Stimulated activated CD8-positive, alpha-beta memory T cell treated with anti-CD3 and anti-CD28 coated beads, Interleukin-15, amount 100 ng/mL, for 48 hours (primary cell): ENCODE measurements at places on chromosomes 1 and 21.

GRCh38 chr21:18524097-18524880 is 120.7 kb upstream of the TMPRSS15 start:
- DNase-seq: no peak

- no peak for DNase-seq
Measured at GRCh38 chr1:41576620-41577019, 92.1 kb upstream of the EDN2 start.

- no peak for DNase-seq
Measured at GRCh38 chr1:197011614-197012013, 34.3 kb downstream of the CFHR5 start.

GRCh38 chr1:112833806-112834205 is 118.7 kb upstream of the PPM1J start:
- no peak for DNase-seq

DNA sequence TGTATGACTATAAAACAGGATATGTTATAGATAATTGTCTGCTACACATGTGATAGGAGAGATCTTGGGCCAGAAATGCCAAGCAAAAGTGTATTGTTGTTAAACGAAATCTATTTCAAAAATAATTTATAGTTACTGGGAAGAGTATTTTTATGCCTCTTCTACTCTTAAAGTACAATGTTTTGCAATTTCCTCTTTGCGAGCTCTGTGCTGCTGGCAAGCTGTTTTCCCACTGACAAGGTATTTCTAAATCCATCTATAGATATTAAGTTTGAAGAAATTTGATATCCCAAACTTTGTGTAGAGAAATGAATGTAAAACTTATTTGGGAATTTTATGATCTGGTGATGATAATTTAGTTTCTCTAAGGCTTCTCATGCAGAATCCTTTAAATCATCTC is 63.3 kb upstream of the PTGFR start:
- no peak for DNase-seq

- no peak for DNase-seq
Measured at GRCh38 chr1:178379807-178380206, 117.0 kb downstream of the CLEC20A start.

DNA sequence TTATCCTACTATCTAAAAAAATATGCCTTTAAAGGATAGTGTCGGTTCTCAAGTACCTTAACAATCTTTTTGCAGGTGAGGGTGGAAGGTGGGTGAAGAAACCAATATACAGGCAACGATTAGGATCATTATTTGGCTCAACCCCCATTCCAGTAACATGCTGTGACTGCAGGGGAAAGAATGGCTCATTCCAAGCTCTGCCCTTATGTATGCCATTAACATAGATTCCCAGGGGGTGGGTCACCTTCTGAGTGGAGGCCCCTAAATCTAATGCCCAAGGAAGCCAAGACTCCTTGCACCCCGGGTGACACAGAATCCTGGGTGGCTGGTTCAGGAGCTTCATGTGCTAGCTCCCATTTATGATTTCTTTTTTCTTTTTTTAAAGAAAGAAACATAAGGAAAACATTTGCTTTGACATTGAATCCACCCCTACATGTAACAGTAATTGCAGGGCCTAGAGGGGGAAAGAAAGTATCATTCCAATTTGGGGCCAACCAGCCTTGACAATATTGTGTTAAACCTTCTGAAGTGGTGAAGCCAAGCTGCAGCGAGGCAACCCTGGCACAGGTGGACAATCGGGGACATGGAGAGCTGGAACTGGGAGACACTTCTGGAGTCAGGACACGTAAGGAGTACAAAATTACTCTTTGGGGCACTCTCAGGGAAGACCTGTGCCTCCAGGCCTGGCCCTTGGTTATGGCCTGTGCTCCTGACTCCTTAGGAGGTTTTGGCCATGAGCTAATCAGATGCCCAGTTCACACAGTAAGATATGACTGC is 200.3 kb downstream of the PBX1 start:
- no peak for DNase-seq

DNA sequence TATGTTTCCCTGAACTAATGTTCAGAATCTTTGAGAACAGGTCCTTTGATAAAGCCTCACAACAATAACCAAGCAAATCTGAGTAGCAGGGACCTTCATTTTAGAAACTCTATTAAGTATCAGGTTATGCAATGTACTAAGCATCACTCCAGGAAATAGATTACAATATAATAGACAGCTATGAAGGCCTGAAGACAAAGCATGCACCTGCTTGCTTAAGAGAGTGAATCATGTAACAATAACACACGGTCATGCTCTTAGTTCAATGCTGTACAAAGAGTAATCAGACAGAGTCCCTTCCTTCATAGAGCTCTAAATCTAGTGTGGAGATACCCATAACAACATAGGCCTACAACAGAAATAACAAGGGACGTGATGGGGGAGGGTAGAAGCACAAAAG is 8.1 kb upstream of the CMPK1 start:
- DNase-seq: no peak

DNA sequence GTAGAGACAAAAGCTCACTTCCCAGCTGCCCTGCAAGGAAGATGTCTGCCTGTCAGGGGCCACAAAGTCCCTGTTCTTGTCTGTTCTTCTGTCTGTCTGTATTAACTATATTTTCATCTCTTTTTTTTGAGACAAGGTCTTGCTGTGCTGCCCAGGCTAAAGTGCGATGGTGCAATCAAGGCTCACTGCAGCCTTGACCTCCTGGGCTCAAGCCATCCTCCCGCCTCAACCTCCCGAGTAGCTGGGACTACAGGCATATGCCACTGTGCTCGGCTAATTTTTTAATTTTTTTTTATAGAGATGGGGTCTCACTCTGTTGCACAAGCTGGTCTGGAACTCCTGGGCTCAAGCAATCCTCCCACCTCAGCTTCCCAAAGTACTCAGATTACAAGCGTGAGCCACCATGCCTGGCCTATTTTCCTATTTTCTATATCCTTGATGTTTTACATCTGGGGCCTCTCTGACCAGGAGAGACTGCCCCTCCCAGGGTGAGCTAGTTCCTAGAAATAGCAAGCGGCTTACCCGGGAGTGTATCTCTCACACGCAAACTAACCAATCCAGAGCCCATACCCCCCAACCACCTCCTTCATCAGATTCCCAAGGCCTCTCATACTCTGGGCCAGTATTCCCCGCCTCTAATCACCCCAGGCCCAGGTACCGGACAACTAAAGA is 5.4 kb upstream of the KLHDC7A start:
- no peak for DNase-seq

DNA sequence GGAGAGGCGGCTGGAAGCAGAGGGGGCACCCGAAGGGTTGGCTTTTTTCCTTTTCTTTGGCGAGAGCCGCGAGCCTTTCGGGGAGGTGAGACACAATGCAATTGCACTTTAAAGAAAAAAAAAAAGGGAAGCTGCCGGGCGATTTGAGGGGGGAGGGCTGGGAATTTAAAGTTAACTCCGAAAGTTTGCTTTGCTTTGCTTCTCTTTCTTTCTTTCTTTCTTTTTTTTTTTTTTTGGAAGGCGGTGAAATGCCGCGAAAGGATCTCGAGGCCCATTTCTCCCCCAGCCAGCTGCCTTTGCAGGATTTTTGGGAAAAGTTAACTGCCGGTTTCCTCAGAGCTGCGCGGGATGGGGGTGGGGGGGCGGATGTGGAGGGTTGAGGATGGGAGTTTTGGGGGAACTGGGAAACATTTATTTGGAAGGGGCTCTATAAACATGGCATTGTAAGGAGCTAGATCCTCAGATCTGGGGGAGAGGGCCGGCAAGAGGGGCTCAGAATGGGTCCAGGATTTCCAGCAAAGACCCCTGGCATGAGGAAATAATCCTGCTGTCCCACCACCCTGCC is 997 bp downstream of the ZNF362 start:
- DNase-seq: no peak

- no peak for DNase-seq
Measured at GRCh38 chr1:220124542-220124941, 30.6 kb downstream of the IARS2 start.

DNA sequence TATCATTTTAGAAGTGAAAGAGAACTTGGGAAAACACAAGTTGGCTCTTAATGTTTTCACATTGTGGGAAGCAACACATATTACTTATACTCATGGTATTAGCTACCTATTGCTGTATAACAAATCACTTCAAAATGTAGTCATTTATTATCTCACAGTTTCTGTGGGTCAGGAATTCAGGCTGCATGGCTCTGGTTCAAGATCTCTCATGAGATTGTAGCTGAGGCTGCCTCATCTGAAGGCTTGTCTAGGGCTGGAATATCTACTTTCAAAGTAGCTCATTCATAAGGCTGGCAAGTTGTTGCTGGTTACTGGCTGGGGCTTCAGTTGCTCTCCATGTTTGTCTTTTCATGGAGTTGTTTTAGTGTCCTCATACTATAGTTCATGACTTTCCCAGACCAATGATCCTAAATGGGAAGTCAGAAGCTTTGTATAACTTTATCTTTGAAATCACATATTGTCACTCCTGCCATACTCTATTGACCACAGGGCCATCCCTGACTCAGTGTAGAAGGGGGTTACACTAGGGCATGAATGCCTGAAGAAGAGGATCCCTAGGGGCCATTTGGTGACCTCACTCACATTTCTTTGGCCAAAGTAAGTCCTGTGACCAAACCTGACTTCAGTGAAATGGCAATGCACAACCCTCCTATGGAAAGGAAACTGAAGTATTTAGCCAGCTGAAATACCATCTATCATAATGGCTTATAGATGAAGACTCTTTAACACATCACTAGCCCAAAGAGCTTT is 37.9 kb upstream of the POU2F1 start:
- DNase-seq: no peak

- no peak for DNase-seq
Measured at GRCh38 chr1:200334661-200335256, 75.1 kb downstream of the ZNF281 start.

GRCh38 chr1:198068285-198068684 is 88.5 kb upstream of the NEK7 start:
- DNase-seq: no peak

DNA sequence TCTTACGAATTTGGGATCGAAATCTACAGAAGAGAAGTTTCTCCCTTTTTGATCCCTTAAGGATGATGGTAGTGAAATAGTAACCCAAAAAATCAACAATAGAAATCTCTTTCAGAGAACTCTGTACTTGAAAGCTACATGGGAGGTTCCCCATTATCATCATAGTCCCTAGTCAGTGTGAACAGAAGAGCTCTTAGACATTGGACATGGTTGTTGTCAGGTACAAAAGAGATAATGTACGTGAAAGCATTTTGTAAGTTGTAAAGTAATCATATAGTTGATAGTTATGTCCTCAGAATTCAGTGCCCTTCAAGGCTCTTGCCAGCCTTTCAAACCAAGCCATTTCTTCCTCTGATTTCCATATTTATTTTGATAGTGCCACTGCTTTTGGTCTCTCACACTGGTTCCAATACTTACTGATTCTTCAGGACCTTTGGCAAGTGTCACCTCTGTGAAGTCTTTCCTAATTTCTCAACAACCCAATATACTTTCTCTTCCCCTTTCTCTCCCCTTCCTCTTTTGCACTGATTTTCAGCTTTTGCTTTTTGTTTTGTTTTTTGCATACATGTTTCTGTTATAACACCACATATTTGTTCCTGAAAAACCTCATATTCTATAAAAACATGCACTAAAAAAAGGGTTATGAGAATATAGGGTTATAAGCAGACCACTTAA is 22.4 kb downstream of the VPS45 start:
- DNase-seq: no peak

DNA sequence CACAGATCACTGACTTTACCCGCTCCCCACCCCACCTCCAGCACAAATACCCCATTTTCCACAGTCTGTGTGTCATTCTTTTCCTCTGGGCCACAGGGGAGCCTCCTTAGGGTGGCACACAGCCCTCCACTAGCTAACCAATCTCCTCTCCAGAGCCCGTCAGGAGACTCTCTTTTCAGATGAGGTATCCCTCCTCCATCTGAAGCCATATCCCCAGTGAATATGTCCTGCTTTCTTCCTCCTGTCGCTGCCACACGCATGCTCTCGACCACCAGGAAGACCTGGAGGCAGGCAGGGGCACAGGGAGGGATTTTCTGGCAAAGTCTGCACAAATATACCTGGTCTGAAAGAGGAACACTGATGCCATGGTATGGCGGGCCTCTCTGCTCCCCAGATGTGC is 635 bp downstream of the ZNF648 start:
- no peak for DNase-seq

DNA sequence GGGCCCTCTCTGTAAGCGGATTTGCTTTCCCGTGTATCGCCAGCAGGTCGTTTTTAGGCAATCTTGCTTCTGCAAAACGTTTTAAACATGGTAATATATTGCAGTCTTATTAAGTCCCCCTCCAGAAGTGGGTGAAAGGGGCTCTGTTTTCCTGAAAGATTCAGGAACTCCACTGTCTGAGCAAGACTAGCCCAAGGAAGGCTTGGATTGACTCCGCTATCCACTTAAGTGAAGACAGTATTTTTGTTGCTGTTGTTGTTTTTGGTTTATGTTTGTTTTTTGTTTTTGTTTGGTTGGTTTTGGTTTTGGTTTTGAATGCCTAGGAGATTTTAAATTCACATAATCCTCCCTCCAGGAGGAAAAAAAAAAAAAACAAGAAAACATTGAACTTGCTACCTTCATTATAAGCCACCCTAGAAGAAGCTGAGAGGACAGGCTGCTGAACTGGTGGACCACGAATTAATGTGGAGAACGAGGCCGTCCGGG is 29.1 kb upstream of the NFIA start:
- no peak for DNase-seq

GRCh38 chr21:15753741-15754140 is 24.0 kb downstream of the USP25 start:
- DNase-seq: no peak

DNA sequence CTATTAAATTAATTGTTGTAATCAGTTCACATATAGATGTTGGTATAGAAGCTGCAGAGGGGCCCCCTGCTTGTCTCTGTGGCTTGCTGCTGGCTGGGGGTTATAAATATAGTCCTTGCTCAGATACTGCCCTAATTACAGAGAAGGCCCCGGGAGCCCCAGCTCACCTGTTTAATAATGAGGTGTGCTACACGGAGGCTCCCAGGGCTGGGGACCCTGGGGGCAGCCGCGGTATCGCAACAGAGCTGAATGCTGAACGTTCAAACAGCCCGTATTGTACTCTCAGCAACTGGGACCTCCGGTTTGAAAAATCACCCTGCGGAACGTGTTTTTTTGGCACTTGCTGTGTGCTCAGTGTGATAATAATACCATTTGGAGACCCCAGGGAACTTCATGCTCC is 309.3 kb downstream of the CAMTA1 start:
- DNase-seq: no peak

- no peak for DNase-seq
Measured at GRCh38 chr21:18129526-18129925, 115.1 kb upstream of the CHODL start.

DNA sequence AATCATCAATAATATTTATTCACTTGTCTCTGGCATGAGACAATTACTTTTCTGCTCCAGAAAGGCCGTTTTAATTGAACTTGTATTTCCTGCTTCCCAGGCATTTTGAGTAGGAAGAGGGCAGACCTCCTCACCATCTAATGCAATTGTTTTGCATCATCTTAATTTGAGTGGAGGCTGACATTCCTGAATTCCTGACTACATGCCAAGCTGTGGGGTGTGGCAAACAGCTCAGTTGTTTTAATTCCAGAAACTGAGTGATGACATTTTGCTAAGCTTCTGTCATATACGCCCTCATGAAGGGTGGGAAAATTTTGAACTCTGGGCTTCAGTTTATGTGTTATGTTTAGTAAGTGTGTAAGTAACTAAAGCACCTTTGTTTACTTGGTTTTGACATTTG is 125.4 kb upstream of the USP25 start:
- no peak for DNase-seq
